ENCODE measurements at places on chromosomes 16 and 17.

DNA sequence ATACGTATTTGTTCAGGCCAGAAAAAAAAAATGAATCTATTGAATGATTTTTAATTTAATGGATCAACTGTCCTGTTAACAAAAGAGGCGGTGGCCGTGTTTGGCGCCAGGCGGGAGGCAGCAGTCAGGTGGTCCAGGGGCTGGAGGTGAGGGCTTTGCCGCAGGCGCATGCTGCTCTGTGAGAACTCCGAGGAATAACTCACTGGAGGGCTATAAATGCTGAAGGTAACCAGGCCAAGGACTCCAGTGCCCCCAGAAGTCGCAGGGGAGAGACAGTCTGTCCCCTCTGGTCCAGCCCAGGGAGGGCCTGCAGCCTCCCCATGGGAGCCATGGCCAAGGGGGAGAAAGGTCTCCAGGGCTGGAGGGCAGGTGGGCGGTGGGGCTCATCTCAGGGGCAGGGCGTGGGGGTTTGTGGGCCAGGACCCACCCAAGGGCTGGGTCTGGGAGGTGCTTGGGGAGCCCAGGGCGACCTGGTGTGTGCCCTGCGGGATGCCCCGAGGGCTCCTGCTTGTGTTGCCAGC, 7.1 kb upstream of the BAHCC1 start:
- DNase-seq = no peak

DNA sequence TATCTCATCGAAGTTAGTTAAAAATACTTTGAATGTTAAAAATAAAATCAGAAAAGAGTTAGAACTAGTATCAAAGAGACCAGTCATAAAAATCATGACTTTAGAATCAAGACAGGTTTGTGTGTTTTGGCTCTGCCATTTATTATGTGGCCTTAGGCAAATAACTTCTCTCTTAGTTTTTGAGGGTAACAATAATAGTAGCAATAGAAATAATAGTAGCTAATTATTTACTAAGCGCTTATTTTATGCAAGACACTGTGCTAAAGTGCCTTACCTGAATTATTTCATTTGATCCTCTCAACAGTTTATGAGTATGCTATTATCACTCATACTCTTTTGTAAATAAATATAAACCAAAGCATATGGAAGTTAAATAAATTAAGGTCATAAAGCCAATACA, 77.0 kb downstream of the SMURF2 start:
- no peak for DNase-seq

- no peak for DNase-seq
Measured at GRCh38 chr16:57997528-57998265, 2.8 kb downstream of the ZNF319 start.

DNA sequence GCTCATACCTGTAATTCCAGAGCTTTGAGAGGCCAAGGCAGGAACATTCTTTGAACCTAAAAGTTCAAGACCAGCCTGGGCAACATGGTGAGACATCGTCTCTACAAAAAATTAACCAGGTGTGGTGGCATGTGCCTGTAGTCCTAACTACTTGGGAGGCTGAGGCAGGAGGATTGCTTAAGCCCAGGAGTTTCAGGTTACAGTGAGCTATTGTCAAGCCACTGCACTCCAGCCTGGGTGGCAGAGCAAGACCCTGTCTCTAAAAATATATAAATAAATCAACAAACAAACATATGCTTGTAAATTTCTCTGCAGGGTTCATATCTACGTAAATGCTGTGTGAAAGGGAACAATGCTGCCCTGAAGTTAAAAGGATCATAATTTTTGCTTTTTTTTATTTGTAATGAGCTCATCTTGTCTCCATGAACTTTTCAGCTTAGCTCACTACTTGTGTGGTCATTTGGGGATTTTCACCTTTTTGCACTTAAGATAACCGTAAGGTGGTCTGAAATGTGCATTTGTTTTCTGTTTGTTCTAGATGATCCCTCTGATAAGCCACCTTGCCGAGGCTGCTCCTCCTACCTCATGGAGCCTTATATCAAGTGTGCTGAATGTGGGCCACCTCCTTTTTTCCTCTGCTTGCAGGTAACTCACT, 16.4 kb downstream of the TADA2A start:
- DNase-seq = no peak

GRCh38 chr16:88060524-88061219, 109.4 kb downstream of the BANP start:
- DNase-seq = no peak

- DNase-seq = peak; percentile 76
Measured at GRCh38 chr17:4879601-4880000, 19.7 kb upstream of the C17orf107 start.
